ENCODE measurements at places on chromosomes 6 and 20.

DNA sequence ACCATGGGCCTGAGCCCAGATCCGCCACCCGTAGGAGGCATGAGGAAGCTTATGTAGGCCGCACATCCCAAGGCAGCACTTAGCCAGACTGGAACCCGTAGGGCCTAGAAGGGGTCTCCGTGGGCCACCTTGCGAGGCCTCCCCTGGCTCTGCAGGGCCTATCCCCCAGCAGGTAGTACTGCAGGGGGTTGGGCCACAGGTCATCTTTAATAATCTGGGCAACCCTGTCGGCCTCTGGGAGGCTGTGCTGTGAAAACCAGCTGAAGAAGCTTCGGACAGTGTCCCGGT, 18.5 kb downstream of the PLAGL2 start:
- no peak for DNase-seq

DNA sequence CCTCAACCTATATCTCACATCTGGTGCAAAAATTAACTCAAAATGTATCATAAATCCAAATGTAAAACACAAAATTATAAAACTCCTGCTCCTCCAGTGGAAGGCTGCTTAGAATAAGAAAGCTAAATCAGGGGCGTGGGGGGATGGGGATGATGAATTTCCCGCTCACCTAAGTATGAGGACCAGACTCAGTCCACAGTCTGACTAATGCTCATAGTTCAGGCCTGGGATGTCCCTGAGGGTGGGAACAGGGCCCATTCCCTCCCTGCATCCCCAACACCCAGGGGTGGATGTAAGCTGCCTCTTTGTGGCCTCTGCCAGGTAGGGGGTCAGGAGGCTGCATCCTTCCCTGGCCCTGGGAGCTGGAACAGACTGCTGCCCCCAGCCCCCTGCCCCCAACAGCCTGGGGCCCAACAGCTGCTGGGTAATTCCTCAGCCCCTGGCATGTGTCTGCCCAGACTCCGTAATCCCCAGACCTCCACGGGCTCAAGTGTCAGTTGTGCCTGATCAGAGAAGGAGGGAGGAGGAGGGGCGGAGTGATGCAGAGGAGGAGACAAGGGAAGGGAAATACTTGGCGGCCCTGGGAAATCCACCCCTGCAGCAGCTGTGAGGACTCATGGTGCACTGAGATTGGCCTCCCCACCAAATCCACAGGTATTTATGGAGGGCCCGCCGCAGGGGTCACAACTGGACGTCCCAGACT, 224.5 kb downstream of the PREX1 start:
- no peak for DNase-seq

DNA sequence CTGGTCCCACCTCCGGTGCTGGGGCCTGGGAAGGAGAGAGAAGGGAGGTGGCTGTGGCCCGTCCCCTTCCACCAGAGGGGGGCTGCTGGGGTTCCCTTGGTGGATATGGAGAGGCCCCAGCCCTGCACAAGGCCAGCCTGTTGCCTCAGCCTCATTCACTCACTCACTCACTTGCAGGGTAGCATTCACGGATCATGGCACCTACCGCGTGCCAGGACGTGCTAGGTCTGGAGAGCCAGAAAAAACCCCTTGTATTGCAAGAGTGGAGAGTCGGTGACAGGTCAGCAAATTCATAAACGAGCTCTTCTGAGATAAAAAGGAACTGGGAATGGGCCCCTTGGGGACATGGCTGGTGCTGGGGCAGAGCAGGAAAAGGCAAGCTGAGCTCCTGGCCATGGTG, 6.4 kb upstream of the ZBTB46 start:
- no peak for DNase-seq

- DNase-seq, result no peak
Measured at GRCh38 chr6:8743170-8743745, 307.9 kb upstream of the SLC35B3 start.

- DNase-seq, result no peak
Measured at GRCh38 chr6:32382757-32383420, 11.2 kb upstream of the TSBP1 start.

DNA sequence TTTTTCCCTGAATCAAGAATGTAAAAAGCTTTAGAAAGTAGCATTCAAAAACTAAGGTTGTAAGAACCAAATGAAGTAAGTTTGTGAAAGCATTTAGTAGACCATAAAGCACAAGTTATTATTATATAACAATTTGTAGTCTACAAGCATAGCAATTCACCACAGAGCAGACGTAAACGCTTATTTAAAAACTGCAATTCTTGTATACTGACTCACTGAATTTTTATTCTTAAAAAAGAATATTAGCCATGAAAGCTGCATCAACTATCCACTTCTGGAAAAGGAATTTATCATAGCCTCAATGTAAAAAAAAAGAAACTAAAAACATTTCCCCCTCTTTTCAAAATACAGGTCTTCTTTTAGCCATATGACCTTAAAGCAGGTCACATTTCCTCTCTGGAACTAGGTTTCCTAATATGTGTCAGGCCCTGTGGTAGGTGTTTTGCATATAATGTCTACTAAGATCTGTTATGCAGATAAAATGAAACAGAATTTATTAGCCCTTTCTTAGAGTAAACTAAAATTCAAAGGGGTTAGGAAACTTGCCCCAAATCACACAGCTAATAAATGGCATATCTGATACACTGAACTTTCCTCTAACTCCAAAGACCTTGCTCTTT, 2.1 kb downstream of the MAP3K7 start:
- DNase-seq, result no peak

DNA sequence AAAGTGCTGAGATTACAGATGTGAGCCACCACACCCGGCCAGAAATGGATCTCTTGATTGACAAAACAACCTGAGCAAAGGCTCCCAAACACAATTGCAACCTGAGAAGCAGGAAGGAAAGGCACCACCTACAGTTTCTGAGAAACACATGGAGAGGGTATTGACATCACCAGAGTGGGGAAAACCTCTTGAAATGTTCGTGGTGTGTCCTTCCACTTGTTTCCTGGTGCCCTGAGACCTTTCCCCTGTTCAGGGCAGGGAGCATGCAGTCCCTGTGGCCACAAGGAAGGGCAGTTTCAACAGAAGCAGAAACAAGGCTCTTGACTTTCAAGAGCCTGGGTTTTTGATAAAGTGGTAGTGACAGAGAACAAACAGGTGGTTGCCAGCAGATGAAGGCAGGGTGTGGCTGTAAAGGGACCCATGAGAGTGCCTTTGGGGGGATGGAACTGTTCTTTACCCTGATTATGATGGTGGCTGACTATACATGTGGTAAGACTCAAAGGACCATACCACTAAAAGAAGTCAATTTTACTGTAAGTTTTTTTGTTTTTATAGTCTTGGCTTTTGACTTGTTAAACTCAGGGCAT, 3.2 kb upstream of the BPIFA1 start:
- no peak for DNase-seq

GRCh38 chr6:76275746-76276145, 203.3 kb upstream of the IMPG1 start:
- no peak for DNase-seq

GRCh38 chr20:33400812-33401183, 521 bp downstream of the CDK5RAP1 start:
- DNase-seq, result no peak

GRCh38 chr6:148990403-148990802, 243.6 kb downstream of the UST start:
- DNase-seq, result no peak

DNA sequence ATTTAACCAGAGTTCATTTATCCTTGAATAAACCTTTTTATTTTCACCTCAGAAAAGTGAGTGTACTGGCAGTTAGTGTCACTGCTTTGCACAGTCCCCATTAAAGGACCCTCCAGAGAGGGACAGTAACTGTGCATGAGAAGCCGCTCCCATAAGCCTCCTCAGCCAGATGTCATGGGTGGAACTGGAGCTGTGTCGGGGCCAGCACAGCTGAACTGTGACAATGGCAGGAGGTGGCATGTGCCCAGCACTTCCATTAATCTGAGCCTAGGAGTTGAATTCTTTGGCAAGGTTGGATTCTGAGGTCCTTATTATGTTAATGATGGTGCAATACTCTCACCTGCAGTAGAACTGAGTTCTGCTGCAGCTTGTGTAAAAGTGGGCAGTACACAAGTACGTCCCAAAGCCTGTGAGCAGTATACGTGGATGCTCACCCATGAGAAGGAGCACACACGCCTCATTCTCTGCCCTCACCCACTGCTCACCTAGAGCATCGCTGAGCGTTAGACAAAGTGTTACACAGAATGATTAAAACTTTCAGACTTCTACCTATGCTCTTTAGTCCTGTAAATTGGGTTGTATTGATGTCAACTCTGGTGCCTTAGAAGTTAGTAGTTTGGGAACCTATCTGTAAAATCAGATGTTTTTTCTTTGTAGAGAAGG, 11.9 kb upstream of the CSE1L start:
- DNase-seq, result no peak

- no peak for DNase-seq
Measured at GRCh38 chr20:62759981-62760431, 36.3 kb upstream of the MRGBP start.

- no peak for DNase-seq
Measured at GRCh38 chr6:29925321-29925720, 17.0 kb upstream of the HLA-A start.

DNA sequence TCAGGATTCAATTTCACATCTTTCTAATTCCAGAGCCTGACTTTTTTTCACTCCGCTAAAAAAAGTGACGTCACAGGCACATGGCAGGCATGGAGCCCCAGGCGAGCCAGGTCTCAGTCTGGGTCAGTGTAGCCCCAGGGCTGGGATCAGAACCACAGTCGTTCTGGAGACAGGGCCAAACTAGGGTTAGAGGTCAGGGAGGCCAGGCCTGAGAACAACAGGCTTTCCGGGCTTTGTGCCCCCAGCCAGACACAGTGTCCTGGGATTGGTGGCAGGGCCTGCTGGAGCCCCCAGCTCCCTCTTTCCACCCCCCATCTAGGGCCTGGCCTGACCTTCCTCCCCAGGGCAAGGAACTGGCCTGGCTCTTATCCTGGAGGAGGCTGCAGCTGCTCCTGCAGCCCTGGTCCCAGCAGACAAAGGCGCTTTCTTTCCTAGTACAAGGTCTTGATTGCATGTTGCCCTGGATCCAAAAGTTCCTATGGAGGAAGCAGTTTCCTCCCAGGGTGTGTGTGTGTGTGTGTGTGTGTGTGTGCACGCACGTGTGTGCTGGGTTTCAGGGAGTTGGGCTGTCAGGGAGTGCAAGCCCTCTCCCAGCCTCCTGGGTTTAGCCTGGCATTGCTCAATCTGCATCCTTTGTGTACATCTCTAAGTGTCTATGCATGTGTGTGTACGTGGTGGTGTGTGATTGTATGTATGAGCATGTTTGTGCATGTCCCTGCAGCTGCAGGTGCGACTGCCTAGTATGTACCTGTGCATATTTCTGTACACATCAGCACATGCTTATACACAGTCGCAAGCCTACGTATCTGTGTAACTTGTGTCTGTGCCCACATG, 26.5 kb upstream of the EMILIN3 start:
- DNase-seq, result no peak

DNA sequence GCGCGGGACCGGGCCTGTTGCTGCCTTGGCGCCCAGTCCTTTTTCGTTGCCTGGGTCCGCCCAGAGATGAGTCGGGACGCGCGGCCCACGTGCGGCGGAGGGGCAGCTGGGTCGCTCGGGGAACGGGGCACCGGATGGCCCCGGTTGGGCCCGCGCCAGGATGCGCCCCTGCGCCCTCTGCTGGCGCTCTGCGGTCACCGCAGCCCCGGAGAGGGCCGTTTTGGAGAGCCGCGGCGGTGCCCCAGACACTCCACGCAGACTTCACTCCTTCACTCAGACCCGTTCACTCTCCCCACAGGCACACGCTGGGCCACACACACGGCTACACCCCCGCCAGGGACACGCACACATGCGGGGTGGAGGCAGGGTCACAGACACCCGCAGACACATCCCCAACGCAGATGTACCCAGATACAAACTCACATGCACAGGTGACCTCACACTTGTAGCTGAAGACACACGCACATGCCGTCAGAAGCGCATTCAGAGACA, 38.8 kb downstream of the SRC start:
- DNase-seq, result peak; percentile 76

DNA sequence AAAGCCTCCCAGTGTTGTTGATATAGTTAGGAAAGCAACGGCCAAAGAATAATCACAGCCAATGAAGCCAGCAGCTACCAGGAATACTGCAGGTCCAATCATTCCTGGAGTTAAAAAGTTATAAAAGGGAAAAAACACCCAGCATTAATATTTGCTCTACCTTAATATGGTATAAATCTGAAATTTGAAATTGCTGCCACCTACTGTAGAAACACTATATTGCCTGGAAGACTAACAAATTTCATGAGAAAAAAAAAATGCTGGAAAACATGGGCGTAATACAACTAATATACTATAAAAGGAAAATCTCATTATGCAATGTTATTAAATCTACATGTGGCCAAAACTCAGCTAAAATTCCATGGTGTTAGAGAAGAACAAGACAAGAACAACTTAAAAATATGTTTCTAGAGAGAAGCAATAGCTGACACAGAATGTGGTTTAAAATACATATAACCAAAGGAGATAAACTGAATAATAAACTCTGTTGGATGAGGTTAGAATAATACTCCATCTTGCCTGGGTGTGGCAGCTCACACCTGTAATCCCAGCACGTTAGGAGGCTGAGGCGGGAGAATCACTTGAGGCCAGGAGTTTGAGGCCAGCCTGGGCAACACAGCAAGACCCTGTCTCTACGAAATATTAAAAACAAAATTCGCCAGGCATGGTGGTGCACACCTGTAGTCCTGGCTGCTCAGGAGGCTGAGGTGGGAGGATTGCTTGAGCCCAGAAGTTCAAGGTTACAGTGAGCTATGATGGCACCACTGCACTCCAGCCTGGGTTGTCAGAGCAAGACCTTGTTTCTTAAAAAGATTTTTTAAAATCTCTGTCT, 43.1 kb downstream of the SLC17A5 start:
- DNase-seq, result no peak

DNA sequence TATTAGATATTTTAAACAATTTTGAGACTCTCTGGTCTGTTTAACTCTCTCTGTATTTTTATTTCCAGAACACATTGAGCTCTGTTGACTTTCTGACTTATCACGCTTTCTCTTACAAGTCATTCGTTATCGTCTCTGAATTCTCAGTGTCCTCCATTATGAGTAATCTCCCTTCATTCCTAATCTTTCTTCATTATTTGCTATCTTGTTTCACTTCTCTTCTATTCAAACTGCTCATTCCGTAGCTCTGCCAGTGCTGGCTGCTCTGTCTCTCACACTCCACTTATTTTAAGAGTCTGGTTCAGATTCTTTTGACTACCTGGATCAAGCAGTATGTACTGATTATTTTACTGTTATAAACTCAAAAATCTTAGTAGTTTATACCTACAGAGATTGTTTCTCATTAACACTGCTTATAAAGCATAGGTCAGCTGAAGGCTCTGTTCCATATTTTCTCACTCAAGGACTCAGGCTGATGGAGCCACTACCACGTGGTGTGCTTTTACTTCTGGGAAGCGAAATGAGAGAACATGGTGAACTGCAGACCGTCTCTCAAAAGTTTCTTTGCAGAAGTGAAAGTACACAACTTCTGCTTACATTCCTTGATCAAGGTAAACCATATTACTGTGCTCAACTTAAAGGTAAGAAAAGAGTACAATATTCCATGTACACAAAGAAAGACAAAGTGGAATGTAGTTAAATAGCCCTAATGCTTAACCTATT, 485.2 kb downstream of the GRIK2 start:
- DNase-seq, result no peak
